Fibroblast of skin of back (primary cell): ENCODE measurements at places on chromosomes 2 and 18.

DNA sequence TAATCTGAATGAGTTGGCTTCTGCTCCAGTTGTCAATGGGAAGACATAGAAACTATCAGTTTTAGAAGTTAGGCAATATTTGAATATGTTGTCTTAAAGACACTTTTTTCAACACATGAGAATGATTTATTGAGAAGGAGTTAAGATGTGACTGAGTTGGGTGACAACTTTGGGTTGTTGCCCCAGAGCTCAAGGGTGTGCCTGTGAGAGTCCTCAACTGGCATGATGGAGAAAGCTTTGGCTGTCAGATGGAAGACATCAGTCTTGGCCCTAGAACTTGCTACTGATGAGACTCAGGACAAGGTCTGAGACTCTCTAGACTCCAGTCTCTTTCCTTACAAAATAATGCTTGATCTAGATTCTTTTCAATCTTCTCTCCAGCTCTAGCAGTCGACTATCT lies 69.0 kb upstream of the CTAGE1 start:
- no peak for DNase-seq

GRCh38 chr2:41928526-41928925 lies 119.3 kb upstream of the PKDCC start:
- peak; percentile 86 for DNase-seq

DNA sequence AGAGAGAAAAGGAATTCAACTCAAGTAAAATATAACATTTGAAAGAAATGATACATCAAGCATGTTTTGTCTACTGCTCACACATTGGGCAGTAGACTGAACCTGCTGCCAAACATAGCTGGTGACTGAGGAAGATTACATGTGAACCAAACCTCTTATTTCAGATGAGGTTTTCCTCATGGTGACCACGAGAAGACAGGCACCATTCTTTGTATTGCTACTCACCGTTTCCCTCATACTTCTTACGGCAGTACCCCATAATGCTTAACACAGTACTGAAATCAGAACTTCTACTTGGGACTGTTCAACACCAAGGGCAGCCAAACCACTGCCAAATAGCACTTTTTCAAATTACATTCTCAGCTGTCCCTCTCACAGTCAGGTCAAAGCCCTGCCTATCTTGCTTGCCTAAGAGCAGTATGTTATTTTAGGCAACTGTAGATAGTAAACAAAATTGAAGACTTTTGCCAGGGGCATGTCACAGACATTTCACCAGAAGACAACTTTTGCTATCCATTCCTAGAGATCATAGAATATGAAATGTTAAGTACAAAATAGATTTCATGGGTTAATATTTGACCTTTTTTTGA lies 167.1 kb upstream of the DOK6 start:
- DNase-seq, result peak; percentile 39

DNA sequence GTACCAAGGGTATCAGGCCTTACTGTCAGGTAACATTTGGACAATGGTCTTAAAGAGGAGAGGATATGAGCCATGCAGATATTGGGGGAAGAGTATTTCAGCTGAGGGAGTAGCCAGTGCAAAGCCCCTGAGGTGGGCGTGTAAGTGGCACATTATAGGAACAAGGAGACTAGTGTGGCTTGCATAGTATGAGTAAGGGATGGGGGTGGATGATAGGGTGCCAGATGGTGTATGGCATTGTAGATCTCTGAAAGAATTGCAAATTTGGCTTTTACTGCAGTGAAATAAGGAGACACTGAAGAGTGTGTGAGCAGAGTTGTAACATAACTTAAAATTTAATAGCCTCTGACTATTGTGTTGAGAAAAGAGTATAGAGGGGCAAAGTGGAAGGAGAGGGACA lies 244.0 kb downstream of the PDE11A start:
- no peak for DNase-seq

DNA sequence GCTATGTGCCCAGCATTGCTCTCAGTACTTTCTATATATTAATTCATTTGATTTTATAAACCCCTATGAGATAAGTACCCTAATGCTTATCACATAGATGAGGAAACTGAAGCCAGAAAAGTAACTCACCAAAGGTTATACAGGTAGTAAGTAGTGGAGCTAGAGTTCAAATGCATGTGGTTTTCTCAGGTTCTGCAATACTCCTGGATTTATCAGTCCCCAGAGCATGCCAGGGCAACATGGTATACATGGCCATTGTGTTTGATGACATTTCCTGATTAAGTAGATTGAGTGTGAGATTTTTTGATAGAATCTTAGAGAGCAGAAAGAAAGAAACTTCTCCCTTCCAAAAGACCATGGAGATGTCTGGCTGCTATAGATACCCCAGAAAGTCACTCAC lies 233.1 kb downstream of the IKZF2 start:
- DNase-seq, result no peak

DNA sequence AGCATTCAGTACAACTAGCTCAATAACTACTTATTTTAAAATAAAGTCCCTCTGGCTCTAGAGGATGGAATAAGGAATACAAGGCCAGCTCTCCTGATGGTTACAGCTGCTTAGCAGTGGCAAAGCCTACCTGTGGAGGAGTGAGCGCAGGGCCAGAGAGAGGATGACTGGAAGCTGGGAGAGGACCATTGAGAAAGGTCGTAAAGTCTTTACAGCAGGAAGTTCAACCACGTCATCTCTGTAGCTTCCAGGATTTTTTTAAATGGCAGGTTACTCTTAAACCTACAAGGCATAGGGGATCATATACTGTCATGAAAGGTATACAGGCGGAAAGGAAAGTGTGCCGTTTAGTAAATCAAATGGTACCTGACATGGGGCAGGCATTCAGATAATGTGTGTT lies 26.3 kb downstream of the ANXA4 start:
- DNase-seq, result no peak

GRCh38 chr2:6982934-6983589 lies 65.8 kb downstream of the RNF144A start:
- DNase-seq, result no peak

DNA sequence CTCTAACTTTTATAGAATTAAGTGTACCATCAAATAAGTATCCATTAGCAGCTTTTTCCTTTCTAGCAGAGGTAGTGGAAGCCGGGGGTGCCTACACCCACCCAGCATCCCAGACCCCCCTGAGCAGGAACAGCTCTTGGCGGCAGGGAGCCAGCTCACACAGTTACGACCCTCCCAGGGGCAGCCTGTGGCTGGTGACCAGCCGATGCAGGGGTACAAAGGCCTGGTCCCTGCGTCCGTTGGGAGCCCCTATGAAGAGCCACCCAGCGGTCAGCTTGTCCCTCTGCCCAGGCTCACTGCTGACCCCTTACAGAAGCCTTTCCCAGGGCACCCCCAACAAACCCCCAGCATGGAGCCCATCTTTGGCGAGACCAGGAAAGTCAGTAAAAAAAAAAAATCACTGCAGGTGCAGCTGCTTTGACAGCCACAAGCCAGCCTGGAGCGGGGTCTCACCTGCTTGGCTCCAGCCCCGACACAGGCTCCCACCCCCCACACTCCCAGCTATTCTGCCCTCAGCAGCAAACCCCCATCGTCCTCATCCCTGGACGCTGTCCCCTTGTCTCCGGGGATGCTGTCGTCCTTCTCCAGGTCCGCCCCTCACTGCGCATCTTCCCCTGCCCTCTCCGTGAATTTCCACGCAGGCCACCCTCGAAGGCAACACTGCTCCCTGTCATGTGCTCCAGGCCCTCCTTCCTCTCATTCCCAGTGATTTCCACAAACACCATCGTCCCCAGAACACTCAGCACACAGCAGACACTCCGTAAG lies 43.1 kb downstream of the GPC1 start:
- DNase-seq, result no peak

- no peak for DNase-seq
These were observed 121.5 kb upstream of the PXDN start for GRCh38 chr2:1865716-1866234.

DNA sequence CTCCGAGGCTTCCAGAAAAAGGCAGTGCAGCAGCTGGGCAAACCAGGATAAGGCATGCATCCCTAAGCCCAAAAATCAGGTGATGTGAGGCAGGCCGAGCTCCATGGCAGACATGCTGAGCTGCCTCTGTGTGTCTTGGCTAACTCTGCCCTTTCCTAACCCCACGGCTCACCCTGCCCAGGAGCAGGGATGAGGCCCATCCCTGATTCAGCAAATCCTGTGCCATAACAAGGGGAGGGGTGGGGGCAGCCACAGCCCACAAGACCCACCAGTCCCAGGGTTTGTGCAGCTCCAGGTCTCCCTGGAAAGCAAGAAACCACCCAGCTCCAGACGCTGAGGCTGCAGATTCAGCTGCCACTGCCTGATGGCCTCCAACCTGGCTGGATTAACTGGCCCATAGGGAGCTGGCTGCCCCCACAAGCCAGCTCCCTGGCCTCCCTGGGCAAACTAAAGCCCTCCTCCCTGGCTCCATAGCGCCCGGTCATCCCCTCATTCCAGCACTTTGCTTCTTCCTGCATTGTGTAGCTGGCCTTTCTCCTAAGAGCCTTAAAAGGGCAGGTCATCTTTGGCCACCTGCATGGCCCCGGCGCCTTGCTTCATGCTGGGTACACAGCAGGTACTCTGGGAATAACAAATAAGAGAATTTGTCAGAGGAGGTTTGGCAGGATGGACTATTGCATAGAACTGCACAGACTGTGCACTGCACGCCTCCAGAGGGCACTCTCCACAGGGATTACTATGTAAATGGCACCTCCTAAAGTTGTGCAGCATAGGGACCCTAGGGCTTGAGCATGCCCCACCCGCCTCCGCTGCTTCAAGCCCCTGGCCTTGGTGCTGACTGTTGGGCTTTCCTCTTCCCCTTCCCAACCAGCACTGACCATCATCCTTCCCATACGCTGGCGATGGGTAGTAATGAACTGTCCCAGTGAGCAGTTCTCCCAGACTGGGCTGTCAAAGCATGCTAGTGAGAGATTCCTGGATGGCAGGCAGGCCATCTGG lies 10.7 kb downstream of the STEAP3 start:
- peak; percentile 31 for DNase-seq

GRCh38 chr2:239973386-239973785 lies 51.8 kb downstream of the NDUFA10 start:
- DNase-seq, result no peak

DNA sequence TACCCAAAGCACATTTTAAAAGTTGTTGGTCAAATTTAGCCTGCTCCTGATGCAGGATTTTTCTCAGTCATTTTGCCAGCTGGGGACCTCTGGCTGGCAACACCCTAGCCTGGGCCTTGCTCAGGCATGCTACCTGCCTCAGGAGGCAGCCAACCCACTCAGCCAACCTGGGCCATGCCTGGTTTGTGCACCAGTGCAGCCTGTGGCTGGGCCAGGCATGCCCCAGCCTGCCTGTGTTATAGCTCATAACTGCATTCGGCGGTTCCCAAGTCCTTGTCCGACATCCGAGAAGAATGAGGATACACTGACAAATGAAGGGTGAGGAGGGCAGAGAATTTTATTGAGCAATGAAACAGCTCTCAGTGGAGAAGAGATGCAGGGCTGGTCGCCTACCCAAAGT lies 608.0 kb downstream of the SUCLG1 start:
- DNase-seq, result no peak
